ENCODE measurements at places on chromosomes 4 and X.

DNA sequence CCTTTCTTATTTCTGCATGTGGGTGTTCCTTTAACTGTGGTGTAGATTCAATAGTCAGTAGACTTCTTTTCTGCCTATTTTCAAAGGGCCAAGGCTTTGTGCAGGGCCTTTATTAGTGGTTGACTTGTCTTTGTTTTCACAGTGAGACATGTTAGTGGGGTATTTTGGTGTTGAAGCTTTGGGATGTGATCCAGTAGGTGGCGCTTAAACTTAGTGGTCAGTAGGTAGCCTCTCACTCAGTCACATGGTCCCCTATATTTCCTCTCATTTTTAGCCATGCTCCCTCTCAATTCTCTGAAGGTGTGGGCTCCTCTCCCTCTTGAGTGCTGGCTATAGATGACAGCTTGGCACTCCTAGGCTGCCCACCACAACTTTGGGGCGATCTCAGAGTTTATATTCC is 23.4 kb upstream of the SLC10A7 start:
- DNase-seq = peak; percentile 16

GRCh38 chrX:17020356-17020755 is 73.9 kb downstream of the REPS2 start:
- no peak for DNase-seq

DNA sequence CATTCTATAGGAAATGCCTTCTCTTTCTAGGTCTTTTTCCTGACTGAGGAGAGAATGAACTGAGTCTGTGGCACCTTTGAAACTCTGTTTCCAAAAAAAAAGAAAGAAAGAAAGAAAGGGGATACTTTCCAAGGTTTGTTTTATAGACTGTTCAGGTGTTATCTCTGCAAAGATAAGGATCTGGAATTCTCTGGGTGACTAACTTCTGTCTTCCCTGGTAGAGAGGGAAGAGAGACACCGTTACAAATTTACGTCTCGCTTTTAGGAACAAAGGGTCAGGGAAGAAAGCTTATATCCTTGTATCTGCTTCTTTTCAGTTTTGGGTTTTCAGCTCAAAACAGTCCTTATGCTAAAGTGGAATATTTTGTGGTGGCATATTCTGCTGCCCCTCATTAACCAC is 314.1 kb downstream of the RAPGEF2 start:
- no peak for DNase-seq

GRCh38 chr4:143406523-143406922 is 69.8 kb downstream of the GAB1 start:
- peak; percentile 80 for DNase-seq

GRCh38 chr4:4633431-4633830 is 91.6 kb upstream of the STX18 start:
- DNase-seq = no peak
